Fibroblast of skin of left quadriceps (primary cell): ENCODE measurements at places on chromosomes 2 and 18.
A peak's percentile ranks its signal among the peaks of the same experiment; 100 is the strongest.

DNA sequence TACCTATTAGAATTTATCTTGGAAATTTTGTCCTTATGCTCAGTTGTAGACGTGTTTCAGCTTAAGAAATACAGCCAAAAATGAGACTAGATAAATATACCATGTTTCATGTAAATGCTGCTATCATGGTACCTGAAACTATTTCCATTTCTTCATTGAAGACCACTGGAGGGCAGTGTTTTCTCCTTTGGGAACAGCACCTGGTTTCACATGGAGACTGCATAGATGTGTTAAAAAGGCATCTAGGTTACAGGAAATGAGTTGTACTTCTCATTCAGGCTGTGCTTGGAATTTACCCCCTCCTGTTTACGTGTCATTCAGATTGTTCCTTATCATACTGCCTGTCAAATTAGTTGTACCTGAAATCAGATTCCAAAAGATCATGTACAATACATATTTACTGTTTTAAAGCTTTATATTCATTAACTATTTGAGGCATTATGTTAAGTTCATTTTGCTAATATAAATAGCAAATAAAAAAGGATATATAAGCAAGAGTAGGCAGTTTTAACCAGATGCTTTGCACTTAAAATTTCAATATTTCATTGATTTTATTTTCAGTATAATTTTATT, 57.3 kb upstream of the PSMD14 start:
- no peak for DNase-seq

DNA sequence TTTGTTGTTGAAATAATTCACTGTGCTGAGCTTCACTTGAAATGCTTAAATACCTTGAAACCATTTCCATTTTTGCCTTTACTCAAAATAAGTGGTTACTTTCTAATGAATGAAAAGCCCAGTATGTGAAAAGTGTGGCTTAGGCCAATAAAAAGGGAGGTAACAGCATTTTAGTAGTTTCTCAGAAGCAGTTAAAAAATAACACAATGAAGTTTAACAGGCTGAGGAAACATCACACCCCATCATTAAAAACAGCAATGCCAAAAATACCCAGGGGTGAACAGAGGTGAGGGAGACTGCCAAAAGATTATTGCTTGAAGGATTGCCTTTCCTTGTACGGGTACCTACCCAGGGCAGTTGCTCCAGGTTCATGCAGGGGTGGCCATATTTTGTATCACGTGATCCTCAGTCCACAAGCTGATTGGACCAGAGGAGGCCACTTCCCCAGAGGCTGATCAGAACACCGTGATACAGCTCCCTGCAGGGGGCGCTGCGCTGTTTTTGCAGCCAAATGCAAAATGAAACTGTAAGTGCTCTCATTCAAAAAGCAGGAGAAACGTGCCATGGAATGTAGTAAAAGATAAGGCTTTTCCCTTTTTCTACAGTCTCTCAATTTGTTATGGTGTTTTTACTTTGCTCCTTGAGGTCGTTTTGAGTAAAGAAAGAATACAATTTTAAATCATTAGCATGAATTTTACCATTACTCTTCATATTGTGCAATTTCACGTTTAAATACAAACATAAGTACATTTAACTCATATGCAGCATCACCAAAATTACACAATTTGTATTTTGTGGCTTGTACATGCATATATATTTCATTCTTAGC, 70.2 kb upstream of the SH3BP4 start:
- DNase-seq = peak; percentile 56

GRCh38 chr2:221675201-221675908, 103.3 kb upstream of the EPHA4 start:
- no peak for DNase-seq

DNA sequence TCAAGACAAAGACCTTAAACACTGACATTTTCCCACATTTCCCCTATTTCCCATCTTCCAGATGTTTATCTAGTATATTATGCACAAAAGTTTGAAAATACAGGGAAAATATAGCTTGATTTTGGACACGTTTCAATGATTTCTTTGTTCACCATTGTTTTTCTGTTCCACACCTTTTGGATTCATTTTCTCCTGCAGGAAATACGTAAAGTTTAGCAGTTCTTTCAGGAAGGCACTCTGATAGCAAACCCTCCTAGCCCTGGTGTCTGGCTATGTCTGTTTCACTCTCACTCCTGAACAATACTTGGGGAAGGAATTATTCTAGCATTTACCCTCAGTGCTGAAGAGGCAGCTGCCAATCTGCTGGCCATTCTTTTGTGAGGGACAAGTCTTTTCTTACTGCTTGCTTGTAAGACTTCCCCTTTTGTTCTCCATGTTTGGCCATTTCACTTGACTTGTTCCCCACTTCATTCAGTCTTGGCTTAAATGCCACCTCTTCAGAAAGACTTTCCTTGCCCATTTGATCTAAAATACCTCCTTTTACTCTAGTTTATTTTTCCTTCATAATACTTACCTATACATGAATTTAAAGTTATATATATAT, 195.4 kb downstream of the RNF152 start:
- DNase-seq = no peak

- no peak for DNase-seq
These were observed 19.0 kb downstream of the TWSG1 start for GRCh38 chr18:9353596-9353995.

GRCh38 chr2:9883897-9884296, 40.6 kb downstream of the TAF1B start:
- no peak for DNase-seq
